Activated T-cell treated with anti-CD3 and anti-CD28 coated beads for 4 hours (primary cell): ENCODE measurements at places on chromosomes 2 and 18.

GRCh38 chr2:241944821-241945220, 75.3 kb downstream of the RTP5 start:
- DNase-seq, result no peak

DNA sequence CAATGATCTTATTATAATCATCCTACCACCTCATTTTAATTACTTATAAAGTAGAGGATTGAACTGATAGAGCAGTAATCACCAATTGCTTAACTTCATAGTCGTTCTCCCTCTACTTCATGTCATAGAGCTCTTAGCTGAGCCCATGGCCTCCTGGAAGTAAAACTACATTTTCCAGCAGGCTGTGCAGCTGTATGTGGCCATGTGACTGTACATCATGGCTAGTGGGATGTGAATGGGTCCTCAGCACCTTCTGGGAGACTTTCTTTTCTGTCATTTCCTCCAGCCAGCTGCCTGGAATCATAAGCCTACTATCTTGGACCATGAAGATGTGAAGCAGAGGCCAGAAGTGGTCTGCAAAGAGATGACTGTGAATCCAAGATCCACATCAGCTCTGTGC, 128.7 kb upstream of the SKOR2 start:
- no peak for DNase-seq

DNA sequence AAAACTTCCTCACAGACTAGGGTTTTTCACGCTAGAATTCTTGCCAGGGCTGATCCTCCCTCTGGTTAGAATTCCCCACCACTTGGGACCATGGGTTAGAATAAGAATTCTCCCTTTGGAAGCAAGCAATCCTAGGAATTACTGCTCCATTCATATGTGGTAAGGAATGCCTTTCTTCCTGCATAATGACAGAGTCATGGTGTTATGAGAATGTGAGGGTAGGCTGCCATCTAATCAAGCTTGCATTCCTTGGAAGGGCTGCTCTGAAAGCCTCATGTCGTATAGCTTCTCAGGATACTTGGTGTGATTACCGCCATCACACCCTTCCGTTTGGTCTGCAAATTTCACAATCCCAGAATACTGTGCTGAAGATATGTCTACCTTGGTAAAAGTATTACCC, 1282.4 kb upstream of the PIK3C3 start:
- no peak for DNase-seq

GRCh38 chr18:48831802-48832201, 119.0 kb downstream of the SMAD7 start:
- no peak for DNase-seq

DNA sequence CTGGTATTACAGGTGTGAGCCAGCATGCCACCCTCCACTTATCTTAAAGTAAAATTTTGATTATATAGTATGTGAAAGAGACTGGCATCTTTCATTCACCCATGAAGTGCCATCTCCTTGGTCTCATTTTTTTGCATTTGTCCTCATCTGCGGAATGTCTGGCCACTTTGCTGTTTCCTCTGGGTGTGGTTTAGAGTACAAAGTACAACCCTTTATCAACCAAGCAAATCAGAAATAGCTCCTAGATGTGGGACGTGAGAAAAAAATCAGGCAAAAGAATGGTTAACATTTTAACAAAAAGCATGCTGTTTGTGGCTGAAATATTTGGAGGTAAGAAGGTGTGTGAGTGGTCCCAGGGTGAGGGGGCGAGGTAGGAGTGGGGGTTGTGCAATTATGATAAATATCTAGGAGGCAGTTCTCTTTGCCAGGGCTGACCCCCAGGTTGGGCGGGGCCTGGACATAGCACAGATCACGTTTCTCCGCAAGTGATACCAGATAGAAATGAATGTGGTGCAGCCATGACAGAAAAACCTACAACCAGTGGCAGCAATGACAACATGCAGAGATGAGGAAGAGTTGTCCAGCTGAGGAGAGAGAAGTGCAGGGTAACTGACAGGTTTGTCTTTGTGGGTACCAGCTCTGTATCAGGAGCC, 115.8 kb upstream of the SERTAD2 start:
- DNase-seq, result no peak

DNA sequence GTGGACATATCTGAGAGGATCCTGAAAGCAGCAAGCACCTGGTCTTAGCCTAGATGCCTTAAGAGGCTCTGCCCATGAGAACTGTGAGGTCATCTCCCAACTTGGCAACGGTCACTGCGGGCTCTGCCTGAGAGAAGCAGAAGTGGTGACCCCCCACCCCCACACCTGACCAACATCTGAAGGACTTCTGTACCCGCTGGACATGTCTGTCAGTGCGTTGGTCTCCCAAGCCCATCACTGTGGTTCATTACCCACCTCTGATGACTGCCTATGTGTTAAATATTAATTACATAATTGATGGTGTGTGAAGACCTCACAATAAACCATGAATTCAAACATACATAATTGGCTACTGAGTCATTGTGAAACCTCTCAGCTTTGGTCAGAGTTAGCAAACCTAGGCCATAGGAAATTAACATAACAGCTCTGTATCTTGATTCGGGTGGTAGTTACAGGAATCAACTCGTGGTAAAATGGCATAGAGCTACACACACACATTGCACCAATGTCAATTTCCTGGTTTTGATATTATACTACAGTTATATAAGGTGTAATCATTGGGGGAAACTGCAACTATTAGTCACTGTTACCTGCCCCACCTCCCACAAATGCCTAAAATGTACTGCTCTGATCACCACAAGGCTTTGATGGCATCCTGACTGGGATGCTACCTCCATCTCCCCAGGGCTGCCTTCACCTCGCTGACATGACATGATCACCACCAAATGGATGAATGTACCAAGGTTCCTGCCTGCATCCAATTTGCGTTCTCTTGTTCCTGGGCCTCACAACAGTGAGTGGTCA, 4.3 kb upstream of the GALNT1 start:
- no peak for DNase-seq
